ENCODE measurements at places on chromosomes 3 and 15.

DNA sequence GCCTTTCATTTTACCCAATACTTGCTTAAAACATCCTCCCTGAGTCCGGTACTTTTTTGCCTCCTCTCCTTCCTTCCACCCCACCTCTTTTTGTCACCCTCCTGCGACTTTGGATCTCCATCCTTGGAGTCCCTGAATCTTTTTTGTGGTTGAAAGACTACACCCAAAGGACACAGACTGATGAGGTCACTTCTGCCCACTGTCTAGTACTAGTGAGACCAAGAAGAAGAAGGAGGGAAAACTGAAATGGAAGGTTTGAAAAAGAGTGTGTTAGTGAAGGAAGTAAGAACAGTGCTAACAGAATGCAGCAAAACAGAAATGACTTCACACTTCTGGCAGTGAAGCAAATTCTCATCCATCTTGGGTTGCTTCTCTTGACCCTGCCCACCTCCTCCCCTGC lies 6.6 kb downstream of the B3GNT5 start:
- no peak for DNase-seq

DNA sequence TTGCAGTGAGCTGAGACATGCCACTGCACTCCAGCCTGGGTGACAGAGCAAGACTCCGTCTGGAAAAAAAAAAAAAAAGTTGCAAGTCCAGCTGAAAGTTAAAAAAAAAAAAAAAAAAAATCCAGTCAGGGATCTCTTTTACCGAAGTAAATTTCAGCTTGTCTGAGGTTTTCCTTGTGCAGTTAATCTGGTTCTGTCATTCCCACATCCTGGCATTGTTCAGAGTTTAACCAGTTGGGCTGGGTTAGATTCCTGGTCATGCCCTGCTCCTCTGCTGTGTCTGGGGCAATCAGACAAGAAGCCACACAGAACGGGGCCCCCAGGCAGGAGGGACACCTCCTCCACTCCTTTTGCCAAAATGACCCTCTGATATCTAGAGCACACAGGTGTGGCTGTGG lies 84.1 kb upstream of the KLHL25 start:
- DNase-seq = no peak

- no peak for DNase-seq
Measured at GRCh38 chr15:67579967-67580366, 37.5 kb downstream of the MAP2K5 start.

- no peak for DNase-seq
Measured at GRCh38 chr3:48476426-48477053, 27.4 kb downstream of the SHISA5 start.

- DNase-seq = no peak
Measured at GRCh38 chr3:37397396-37397795, 223.0 kb upstream of the LRRFIP2 start.

DNA sequence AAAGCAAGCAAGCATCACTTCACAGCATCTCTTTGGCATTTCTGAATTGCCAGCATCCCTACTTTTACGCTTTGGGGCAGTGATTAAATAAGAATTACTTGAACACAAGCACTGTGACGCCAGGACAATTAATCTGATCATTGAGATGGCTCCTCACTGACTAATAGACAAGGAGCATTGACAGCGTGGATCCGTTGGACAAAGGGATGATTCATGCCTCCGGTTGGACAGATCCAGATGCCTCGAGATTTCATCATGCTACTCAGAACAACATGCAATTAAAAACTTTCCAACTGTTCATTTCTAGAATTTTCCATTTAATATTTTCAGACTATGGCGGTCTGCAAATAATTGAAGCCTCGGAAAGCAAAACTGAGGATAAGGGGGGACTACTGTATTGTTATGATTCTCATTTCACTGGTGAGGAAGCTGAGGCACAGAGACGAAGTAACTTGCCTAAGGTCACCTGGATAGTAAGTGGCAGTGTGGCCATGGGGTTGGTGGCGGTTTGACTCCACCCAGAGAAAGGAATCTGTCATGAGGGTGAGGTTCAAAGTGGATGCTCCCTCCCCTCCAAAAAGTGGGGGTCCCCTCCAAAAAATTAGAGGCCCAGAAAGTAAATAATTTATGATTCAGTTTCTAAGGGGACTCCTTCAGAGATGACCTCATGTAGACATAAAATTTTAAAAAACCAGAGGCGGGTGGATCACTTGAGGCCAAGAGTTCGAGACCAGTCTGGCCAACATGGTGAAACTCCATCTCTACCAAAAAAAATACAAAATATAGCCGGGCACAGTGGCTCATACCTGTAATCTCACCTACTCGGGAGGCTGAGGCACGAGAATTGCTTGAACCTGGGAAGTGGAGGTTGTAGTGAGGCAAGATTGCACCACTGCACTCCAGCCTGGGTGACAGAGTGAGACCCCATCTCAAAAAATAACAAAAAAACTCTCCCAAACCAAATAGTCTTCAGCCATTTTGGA lies 12.3 kb upstream of the PGPEP1L start:
- no peak for DNase-seq

DNA sequence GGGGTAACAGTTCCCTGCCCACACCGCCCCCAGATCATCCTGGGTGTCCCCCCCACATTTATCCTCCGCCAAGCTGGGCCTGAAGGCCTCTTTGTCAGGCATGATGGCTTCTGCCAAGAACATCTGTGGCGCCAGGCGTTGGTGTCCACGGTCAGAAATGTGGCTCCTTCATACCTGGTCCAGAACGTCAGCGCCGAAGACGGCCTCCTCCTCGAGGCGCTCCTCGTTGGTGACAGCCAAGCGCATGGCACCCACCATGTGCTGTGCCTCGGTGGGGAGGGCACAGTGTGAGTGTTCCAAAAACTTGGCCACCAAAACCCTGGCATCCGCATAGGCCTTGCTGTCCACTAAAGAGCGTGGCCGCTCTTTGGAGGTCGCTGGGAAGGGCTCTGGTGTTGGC lies 146.5 kb downstream of the NSMCE3 start:
- DNase-seq = no peak

- DNase-seq = no peak
Measured at GRCh38 chr15:101637516-101637915, 14.7 kb downstream of the TM2D3 start.

- DNase-seq = no peak
Measured at GRCh38 chr15:83200589-83200988, 7.0 kb downstream of the HDGFL3 start.

- DNase-seq = peak; percentile 9
Measured at GRCh38 chr3:137692803-137693431, 71.2 kb upstream of the SOX14 start.

- DNase-seq = no peak
Measured at GRCh38 chr15:69893863-69894262, 203.9 kb downstream of the TLE3 start.

- DNase-seq = no peak
Measured at GRCh38 chr3:46314517-46314916, 39.4 kb upstream of the CCR2 start.

DNA sequence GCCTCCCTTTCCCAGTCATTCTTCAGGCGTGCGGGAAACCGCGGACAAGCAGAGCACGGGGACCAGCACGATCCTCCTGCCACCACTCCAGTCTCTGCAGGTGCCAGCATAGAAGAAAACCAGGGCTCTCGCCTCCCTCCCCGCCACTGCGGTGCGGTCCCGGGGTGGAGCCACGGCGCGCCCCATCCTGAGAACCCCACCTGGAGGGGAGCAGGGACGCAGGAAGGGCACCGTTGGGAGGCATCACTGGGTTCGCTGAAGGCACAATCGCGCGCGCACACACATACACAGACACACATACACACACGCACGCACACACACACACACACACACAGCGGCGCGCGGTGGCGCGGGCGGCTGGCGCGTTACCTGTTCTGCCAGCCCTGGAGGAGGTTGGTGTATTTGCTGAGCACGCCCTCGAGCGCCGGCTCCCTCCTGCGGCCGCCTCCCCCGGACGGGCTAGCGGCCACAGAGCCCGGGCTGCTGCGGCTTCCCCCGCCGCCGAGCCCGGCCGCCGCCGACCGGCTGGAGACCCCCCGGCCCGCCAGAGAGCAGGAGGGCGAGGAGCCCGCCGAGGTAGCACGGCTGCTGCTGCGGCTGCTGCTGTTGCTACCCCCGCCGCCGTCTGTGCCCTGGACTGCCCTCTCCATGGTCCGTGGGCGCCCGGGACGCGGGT lies 394 bp downstream of the OSBPL10 start:
- peak; percentile 51 for DNase-seq

DNA sequence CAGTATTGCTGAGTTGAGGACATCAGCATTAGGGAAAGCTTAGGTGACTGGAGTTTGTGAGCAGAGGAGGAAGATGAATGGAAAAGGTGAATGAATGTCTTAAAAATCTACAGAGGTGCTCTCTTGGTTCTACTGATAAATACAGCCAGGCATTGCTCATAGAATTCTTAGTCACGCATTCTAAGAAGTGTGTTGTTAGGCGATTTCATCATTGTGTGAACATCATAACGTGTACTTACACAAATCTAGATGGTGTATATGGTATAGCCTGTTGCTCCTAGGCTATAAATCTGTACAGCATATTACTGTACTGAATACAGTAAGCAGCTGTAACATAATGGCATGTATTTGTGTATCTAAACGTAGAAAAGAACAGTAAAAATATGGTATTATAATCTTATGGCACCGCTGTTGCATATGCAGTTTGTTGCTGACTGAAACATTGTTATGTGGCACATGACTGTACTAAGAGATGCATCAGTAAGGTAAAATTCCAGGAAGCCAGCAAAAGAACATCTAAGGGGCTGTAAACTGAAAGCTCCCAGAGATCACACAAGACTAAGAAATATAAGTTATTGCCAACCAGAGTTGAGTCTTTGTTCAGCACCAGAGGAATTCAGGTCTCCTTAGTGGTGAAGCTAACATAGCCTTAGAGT lies 42.9 kb upstream of the ASB14 start:
- no peak for DNase-seq

DNA sequence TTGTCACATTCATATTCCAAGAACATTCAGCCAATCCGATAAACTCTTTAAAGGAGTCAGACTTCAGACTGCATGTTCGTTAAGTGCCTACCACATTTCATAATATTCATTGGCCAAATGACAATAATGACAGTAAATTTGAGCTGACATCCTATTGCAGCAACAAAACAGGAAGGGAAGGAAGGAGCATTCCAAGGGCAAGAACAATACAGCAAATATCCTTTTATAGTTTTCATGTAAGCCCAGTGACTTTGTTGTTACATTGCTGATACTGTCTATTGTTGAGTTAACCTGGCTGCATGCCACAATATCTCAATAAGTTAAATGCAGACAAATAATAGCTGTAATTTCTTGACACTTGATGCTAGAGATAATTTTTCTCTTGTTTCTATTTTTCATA lies 16.4 kb upstream of the CBLB start:
- no peak for DNase-seq

- no peak for DNase-seq
Measured at GRCh38 chr3:14362890-14363289, 39.5 kb upstream of the SLC6A6 start.

GRCh38 chr15:39438799-39439592 lies 141.9 kb upstream of the THBS1 start:
- no peak for DNase-seq

GRCh38 chr3:188126934-188127333 lies 27.0 kb upstream of the LPP start:
- no peak for DNase-seq

DNA sequence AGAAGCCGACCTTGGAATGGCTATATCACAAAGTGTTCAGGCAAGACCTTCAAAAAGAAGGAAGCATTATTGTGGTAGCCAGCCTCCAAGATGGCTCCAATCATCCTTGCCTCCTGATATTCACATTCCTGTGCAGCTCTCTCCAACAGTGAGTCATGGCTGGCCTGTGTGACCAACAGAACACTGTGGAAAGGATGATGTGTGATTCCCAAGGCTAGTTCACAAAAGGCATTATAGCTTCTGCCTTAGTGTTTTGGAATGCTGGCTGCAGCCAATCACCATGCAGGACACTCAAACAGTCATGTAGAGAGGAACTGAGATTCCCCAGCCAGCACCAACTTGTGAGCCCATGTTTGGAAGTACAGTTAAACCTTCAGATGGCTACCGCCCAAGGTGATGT lies 102.6 kb downstream of the EFL1 start:
- DNase-seq = no peak

DNA sequence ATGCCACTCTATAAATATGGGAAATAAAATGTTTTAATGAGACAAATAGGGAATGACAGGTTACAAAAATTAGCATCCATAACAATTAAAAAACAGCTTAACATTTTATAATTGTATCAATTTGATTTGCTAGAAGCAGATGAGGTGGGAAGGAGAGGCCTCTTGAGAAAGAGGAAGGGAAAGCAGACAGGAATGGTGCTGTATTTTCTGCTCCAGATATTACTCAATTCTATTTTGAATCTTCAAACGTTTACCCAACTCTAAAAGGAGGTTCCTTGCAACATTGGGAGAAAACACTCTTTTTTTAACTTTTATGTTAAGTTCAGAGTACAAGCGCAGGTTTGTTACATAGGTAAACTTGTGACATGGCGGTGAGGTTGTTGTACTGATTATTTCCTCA lies 44.9 kb upstream of the ALDH1A3 start:
- no peak for DNase-seq

- DNase-seq = no peak
Measured at GRCh38 chr15:58690703-58691102, 58.8 kb downstream of the ADAM10 start.

GRCh38 chr3:119616056-119616455 lies 18.4 kb downstream of the PLA1A start:
- no peak for DNase-seq

DNA sequence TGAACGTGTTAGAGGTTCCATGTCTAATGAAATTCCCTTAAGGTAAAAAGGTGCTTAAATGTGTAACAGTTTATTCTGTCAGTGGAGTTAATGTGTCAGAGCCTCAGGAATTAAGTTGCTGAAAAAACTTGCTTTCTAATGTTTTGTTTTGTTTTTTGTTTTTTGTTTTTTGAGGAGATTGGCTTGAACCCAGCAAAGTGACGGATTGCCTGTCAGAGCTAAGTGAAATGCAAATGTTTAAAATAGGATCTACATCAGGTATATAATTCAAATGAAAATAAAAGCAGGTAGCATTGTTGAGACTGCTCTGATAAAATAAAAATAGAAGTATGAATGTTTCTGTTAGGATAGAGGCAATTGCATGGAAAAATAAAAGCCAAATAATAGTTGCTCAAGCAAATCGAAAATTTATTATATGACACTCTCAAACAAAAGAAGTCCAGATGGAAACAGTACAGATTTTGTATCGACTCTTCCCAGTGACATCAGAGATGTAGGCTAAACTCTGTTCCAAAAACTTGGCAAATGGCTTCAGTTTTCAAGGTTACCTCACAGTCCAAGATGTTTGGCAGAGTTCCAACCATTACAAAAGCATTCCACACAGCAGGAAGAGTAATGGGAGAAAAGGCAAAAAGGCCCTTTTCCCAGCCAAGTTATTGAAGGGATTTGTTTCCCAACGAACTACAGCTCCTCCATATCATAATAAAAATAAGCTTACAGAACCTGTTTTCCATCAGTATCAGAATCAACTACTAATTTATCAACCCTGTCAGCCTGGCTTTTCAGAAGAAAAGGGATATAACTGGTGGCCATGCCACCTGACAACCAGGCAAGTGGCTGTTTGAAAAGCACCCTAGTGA lies 291.0 kb downstream of the TBL1XR1 start:
- DNase-seq = no peak

GRCh38 chr3:119598410-119599098 lies 869 bp downstream of the PLA1A start:
- no peak for DNase-seq

GRCh38 chr3:177451301-177451750 lies 254.0 kb upstream of the TBL1XR1 start:
- DNase-seq = no peak
